Endodermal cell (in vitro differentiated cells): ENCODE measurements at places on chromosomes 2 and 18. TPM values are rescaled to one million over a fixed set of nuclear protein-coding genes. Genes with fewer than 3 reads are reported as not detected.

GRCh38 chr2:39479696-39480095, 42.6 kb upstream of the MAP4K3 start:
- no peaks in the 10 kb centered on the region for H3K27me3 ChIP-seq
- H3K4me1 ChIP-seq = no peaks in the 10 kb centered on the region
- H3K36me3 ChIP-seq = no peaks in the 10 kb centered on the region
- no peak for DNase-seq
- no peak overlapping the region for H3K4me3 ChIP-seq
- no peak overlapping the region for H3K27ac ChIP-seq

DNA sequence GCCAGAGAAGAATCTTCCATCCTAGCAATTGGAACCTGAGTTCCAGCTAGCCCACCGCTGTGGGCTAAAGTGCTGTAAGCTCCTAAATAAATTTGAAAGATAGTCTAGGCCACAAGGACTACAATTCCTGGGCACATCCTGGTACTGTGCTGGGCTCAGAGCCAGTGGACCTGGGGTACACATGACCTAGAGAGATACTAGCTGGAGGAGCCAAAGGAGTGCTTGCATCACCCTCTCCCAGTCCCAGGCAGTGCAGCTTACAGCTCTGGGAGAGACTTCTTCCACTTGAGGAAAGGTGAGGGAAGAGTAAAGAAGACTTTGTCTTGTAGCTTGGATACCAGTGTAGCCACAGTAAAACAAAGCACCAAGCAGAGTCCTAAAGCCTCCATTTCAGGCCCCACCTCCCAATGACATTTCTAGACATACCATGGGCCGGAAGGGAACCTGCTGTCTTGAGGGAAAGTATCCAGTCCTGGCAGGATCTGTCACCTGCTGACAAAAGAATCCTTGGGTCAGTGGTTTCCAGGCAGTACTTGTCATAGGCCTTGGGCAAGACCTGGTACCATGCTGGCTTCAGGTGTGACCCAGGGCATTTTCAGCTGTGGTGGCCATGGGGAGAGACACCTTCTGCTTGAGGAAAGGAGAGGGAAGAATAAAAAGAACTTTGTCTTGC, 89.5 kb downstream of the TMEM185B start:
- no peak overlapping the region for H3K27ac ChIP-seq
- peaks cover 72% of the 10 kb centered on the region for H3K36me3 ChIP-seq
- H3K27me3 ChIP-seq = no peaks in the 10 kb centered on the region
- no peak overlapping the region for H3K4me3 ChIP-seq

GRCh38 chr2:176088937-176089842, 3.3 kb upstream of the HOXD13 start:
- H3K36me3 ChIP-seq = no peaks in the 10 kb centered on the region
- no peak overlapping the region for H3K27ac ChIP-seq
- H3K4me1 ChIP-seq = peaks cover 8% of the 10 kb centered on the region
- no peak for DNase-seq
- no peak overlapping the region for H3K4me3 ChIP-seq

GRCh38 chr18:34976899-34977837, 64.0 kb upstream of the MAPRE2 start:
- peaks cover 4% of the 10 kb centered on the region for H3K4me1 ChIP-seq
- H3K27me3 ChIP-seq = peaks cover 78% of the 10 kb centered on the region
- H3K27ac ChIP-seq = no peak overlapping the region
- DNase-seq = peak; percentile 93

- DNase-seq = no peak
- no peaks in the 10 kb centered on the region for H3K4me1 ChIP-seq
- no peak overlapping the region for H3K4me3 ChIP-seq
- no peaks in the 10 kb centered on the region for H3K27me3 ChIP-seq
- no peak overlapping the region for H3K27ac ChIP-seq
Observed at GRCh38 chr18:23231340-23232021, 96.2 kb downstream of the CABLES1 start.

- H3K4me1 ChIP-seq = no peaks in the 10 kb centered on the region
- no peaks in the 10 kb centered on the region for H3K36me3 ChIP-seq
Observed at GRCh38 chr2:198611201-198611600, 806.8 kb downstream of the PLCL1 start.

The SGPP2 gene
- total RNA-seq = 0.11 TPM in 1 of 2 replicates, not detected in the other

The LINC00305 gene
- total RNA-seq = not detected in 3 replicates

The RFX8 gene
- not detected in 2 replicates for total RNA-seq

The LIPG gene
- 3.9 to 18.6 TPM (median 4.0 TPM) in 3 replicates for total RNA-seq

The RBM43 gene
- total RNA-seq = 2.4 and 3.0 TPM in 2 replicates
